ENCODE measurements at places on chromosomes 6 and 20.

- DNase-seq = no peak
Measured at GRCh38 chr6:136822046-136822375, 381 bp upstream of the PEX7 start.

DNA sequence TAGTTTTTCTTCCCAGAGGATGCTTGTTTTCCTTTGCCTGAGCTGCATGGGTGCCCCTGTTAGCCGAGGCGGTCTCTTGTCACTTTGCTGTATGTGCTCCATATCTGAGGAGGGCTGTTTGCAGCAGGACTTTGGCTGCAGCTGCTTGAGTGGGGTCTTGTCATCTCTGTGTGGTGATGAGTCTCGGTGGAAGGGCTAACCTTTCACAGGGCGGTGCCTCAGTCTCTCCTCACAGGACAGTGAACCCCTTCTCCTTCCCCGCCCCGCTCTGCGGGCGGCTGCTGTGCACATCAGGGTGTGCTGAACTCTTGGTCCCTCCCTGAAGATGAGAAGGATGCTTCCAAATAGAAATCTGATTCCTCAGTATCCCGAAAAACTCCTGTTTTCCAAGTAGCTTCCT is 75.1 kb downstream of the SYNJ2 start:
- DNase-seq = no peak

DNA sequence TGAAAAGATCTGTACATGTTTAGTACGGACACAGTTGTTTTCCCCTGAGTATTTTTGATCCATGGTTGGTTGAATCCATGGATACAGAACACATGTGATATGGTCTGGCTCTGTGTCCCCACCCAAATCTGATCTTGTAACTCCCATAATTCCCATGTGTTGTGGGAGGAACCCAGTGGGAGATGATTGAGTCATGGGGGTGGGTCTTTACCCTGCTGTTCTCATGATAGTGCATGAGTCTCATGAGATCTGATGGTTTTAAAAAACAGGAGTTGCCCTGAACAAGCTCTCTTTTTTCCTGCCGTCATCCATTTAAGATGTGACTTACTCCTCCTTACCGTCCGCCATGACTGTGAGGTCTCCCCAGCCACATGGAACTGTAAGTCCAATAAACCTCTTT is 139.2 kb downstream of the CDKAL1 start:
- no peak for DNase-seq

DNA sequence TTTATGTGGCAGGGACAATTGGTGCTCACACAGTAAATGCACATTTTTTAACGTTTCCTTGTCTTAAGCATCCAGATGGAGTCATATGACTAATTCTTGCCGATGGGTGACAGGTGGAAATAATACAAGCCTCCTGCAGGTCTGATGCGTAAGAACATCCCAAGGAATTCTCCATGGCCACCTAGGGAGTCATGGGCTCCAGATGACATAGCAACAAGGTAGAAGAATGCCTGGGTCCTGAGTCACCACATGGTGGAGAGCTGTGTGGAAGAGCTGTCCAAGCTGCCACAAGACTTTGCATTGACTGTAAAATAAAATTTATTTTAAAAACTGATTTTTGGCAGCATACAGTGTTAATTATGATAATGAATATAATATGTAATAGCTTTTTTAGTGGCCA is 77.0 kb upstream of the MAP3K7 start:
- peak; percentile 2 for DNase-seq

- DNase-seq = no peak
Measured at GRCh38 chr6:122143813-122144601, 255.4 kb upstream of the HSF2 start.
